ENCODE measurements at places on chromosomes 2 and 18.

DNA sequence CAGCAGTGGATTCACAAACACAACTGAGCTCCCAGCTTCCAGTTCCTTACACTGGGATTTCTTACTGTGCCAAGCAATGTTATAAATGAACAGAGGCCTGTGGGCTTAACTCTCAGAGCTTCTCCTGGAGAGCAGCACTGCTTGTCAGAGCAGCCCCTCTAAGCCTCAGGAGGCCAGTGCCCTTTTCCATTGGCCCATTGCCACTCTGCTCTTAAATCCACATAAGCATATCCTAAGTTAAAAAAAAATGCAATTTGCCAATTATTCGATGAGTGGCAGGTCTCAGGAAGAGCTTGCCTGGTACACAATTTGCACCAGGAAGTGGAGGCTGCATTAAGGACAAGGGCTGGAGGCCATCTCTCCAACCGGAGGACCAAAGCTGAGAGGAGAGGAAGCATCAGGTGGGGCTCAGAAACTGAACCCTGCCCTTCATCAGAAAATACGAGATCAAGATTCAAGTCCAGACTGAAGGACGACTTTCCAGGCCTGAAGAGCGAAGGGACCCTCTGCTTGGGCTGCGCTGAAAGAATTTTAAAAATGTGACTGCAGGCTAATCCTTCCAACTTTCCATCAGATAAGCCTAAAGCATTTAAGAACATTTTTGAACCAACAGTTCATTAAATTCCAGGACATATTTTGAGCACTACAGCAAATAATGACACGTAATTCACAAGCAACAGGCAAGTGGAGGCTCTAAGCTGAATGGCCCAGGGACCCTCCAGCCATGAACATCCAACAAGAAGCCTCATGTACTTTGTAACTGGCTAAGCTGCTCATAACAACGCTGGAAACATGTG lies 28.4 kb upstream of the PXDN start:
- DNase-seq, result no peak

DNA sequence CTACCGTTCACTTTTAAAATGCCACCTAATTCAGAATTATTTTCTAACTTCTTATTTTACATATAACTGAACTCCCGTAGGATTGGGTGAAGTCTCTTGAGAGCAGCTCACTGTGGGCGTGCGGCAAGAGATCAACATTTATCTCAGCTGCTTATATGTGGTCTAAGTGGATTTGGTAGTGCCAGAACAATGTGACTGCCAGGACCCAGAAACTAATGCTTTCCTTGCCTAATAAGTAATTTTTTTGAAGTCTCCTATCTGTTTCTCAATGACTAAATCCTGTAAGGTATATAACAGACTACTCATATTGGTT lies 11.2 kb upstream of the NFE2L2 start:
- DNase-seq, result no peak

DNA sequence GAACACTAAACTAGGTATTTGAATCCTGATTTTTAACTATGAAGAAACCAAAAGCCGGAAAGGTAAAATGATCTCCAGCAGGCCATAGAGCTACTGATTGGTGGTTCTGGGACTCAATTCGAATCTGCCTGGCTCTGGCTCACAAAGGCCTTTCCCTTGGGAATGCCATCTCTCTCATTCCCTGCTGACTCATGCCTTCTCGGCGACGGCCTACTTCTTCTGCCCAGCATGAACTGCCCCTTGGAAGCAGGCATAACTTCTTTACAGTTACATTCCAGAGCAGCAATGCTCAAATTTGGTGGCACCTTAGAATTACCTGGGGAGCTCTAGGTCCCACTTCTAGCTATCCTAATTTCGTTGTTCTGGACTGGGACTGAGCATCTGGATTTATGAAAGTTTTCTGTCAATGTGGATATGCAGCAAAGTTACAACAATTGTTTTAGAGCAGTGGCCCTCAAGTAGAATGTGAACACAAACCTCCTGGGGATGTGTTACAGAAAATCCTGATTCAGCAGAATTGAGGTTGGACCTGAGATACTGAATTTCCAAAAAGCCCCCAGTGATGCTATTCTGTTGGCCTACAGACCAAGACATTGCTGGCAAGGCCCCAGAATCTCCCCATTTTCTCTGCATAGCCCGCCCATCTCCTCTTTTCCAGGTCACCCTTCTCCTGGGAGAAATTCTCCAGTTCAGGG lies 261.1 kb downstream of the CNTNAP5 start:
- DNase-seq, result no peak

DNA sequence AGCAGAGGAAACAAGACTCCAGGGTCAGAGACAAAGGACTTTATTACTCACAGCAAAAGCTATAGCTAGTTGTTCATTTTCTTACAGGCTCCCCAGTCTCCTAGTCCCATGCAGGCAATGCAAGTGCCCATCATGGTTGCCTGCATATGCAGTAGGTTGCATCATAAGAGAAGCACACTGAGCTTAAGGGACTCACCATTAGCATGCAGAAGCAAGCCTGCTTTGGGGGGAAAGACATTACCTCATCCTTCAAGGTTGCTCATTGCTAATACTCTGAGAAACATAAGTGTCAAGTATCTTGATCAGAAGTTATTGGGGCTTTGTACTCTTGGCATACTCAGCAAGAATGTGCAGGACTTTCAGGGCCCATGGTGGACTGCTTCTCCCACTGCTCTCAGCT lies 114.6 kb upstream of the CCDC68 start:
- DNase-seq, result no peak

DNA sequence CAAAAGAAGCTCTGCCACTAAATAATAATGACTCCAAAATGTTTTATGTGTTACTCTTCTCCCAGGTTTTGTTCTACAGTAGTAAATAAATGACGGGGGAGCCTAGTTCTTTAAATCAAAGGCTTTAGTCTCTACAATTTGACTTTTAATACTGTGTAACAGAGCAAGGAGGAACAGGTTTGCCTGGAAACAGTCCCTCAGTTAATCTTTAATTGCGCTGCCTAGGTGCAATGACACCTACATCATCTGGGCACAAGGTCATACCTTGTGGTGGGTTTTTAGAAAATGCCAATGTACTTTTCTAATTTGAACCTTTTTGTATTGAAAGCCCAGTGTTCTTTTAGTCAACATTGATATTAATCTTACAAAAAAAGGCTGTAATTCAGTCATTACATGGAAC lies 287.3 kb upstream of the SETBP1 start:
- no peak for DNase-seq

DNA sequence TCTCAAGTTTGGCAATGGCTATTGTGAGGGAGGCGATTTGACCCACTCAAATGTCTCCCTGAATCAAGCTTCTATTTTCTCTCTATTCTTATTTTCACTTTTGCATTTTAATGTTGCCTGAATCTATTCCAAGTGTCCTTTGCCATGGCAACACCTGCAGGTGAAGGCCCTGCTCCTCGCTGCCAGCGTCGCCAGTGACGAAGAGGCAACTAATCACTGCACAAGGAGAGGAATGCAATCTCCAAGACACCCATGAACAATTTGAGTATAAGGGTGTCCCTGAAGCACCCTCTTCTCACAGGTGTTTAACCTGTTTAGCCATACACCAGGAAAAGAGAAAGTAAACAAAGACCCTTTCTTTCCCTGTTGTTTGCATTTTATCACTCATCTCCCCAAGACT lies 165.6 kb upstream of the VRK2 start:
- no peak for DNase-seq

- no peak for DNase-seq
Measured at GRCh38 chr2:201854841-201855240, 48.5 kb downstream of the CDK15 start.

- DNase-seq, result no peak
Measured at GRCh38 chr2:29864988-29865387, 56.4 kb downstream of the ALK start.

DNA sequence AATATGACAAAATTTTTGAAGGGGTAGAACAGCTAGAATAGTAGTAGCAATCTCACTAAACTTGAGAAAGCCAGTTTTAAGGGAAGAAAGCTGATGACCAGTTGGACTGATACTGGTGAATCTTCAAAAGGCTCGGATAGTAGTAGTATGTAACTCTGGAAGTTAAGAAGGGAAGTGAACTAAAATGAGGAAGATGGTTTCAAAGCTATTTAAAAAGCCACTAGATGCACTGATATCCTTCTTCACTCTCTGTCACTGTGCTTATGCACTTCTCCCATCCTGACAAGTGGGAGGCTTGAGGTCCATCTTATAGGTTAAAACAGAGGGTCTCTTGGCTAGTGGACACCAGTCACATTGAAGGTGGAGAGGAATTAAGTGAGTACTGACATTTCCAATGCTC lies 141.1 kb downstream of the NCOA1 start:
- DNase-seq, result no peak

GRCh38 chr18:11165138-11165537 lies 15.8 kb upstream of the PIEZO2 start:
- DNase-seq, result no peak

DNA sequence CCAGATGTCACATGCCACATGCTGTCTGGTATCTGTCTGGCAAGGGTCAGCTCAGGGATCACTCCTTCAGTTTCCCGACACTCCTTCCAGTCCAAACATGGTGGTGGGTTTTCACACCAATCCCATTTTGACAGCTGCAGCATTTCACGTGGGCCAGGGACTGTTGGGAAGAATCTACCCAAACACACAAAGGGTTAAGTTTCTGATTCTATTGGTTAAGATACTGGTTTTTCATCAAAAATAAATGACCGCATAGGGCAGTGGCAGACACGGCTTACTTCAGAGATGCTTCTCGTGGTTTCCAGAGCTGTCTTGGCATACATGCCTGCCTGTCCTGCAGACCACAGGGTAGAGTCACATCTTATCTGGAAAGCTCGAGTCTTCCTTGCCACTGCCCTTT lies 79.7 kb downstream of the PSMG2 start:
- no peak for DNase-seq

- DNase-seq, result no peak
Measured at GRCh38 chr18:77130229-77131099, 2.1 kb downstream of the MBP start.

DNA sequence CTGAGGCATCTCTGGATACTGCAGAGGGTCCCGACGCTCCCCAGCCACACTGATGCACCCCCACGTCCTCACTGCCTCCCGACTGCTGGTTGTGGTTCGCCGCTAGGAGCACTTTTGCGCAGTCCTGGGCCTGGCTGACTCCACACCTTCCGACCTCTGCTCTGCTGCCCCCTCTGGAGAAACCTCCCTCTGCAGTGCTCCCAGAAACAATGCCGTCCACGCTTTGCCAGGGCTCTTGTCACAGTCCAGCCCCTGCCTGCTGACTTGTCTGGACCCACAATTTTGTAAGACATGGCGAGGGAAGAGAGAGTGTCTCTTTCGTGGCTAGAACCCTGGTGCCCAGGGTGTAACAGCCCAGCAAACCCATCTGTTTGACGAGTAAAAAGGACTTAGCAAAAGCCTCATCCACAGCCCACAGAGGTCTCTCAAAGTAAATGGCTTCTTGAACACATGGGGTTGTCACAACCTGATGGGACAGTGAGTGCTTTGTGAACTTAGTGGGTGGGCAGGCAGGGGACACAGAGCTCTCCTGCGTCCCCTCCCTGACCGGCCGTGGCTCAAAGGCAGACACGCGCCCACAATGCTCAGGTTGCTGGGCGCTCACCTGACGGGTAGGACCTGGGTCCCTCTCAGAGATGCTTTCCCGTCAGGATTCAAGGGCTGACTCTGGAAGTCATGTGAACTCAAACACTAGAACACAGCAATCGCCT lies 4.0 kb downstream of the COPS9 start:
- DNase-seq, result no peak

GRCh38 chr2:70019096-70019495 lies 57.7 kb upstream of the ASPRV1 start:
- no peak for DNase-seq

GRCh38 chr18:11850821-11851145 lies 430 bp upstream of the CHMP1B start:
- no peak for DNase-seq

DNA sequence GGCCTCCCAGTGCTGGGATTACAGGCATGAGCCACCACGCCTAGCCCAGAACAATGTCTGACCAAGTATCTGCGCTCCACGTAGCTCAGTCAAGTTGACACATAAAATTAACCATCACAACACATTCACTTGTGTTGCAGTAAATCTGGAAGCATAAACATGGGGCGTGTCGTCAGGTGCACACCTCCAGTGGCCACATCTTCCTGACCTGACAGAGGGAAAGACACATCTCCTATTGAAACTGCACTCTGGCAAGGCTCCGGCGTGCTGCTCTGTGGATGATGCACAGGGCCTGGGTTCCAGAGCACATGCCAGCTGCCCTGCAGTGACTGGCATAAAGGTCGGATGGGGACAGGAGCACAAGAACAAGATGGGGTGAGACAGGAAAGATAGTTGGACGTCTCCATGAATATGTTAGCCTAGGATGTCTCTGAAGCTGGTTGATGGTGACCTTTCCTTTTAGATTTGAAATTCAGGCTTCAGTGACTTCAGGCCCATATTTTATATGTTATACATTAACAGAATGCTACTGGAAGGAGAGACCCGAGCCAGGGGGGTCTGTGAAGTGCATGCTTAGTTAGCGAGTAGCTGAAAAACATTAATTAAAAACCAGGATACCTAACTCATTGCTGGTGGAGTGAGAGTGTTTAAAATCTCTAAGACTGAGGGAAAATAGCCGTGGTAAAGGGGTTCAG lies 10.9 kb downstream of the IMPA2 start:
- no peak for DNase-seq

DNA sequence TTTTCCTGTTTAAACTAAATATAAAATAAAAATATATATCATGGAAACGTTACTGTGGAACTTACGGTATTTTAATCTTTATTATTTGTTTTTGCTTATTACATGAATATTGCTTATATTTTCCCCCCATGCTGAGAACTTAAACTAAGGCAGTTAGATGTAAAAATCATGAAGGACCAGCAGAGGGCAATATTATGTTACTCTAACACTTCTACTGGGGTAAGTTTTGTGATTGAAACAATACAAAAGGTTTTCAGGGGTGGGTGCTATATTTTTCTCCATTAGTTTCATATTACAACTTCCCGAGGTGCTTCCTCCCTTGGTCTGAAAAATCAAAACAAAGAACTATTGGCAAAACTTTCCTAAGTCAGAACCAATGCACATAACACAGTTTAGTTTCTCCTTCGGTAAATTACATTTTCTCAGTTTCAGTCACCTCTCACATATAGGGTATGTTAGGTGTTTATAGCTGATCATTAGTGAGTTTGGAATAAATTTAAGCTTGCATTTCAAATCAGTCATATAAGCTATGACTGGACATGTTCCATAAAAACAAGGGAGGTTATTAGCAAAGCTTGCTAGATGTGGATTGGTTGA lies 54.8 kb downstream of the ZNF407 start:
- no peak for DNase-seq

- DNase-seq, result no peak
Measured at GRCh38 chr2:1011985-1012384, 61.3 kb downstream of the SNTG2 start.

- DNase-seq, result no peak
Measured at GRCh38 chr2:70826696-70827350, 6.4 kb upstream of the CLEC4F start.

DNA sequence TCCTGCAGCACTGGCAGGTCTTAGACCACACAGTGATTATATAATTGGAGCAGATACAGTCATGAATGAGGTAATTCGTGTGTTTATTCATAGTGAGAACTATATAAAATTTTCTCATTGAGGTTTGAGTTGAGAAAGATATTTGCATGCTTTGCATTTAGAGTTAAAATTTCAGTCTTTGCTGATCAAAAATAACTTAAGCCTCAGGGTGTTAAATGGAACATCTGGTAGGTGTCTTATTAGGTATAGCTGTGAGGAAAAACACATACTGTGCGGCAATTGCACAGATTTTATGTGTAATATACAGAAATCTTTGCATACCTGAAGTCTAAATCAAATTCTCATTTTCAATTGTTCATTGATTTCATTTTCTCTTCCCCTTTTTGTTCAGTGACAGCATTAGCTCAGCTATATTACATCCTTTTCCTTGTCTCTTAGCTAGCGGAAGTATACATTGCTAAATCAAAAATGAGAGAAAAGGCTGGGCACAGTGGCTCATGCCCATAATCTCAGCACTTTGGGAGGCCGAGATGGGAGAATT lies 21.2 kb downstream of the GORASP2 start:
- no peak for DNase-seq
